ENCODE measurements at places on chromosomes 1 and 21.

DNA sequence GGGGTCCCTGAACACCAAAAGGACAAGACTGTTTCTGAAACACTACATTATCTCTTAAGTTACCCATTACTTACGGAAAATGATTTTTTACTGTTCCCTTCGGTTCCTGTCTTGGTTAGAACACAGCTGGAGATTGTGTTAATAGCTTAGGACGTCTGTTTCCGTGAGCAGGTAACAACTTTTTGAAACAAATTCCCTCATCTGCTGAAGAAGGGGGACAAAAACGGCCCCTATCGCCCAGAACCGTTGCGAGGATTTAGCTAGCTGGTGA, 67.8 kb downstream of the SLC35A3 start:
- DNase-seq = no peak

DNA sequence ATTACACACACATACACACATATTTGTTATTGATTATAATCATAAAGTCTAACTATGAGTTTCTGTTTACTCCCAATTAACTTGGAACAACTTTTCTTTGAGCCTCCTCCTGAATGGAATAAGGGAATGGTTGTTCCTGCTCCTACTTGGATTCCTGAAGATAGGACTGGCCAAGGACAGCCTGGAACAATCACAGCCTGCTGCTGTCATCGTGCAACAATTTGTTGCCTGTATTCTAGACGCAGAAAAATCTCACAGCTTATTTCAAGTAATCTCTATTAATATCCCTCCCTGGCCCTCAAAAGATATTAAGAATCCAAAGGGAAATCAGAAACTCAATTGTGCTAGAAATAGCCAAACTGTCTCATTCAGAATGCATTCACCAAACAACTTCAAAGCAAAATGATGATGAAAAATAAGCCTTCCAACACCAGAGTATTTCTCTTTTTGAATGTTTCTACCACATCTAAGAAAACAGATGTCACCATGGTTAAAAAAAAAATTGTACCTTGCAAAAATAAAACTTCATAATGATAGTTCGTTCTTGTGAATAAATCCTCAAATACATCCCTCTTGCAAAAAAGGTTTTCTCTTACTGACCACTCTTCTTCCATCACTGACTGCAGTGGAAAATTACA, 30.9 kb downstream of the RCAN1 start:
- DNase-seq = no peak

DNA sequence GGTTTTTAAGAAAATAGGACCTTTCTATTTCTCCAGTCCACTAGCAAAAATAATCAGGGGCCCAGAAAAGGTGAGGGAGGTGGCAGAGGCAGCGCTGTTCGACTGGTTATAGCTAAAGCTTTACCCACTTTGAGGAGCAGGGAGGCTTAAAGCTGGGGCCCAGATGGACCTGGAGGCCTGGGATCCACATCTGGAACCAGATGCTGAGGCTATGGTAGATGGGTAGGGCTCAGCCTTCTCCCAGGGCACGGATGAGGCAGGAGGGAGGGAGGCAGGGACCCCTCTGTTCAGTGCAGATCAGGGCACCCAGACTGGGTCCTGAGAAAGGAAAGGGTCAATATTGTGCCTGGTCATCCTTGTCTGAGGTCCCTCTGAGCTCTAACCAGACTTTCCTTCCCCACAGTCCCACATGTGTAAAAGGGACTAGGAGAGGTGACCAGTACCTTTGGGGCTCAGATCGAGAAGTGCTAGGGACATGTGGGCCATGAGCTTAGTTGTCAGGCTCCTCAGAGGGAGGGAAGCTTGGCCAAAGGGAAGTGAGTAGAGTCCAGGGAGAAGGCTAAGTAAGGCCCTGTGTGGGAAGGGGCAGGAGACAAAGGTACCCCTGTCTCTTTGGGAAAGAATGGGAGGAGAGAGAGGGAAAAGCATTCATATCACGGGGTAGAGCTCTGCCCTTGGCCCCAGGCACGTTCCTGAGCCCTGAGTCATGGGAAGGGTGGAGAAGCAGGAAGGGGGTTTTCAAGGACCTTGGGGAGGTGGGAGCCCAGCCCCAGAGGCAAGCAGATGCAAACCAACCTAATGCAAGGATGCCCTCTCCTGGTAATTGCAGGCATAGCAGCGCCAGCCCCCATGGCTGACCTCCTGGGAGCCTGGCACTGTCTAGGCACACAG, 15.4 kb downstream of the LMNA start:
- DNase-seq = peak; percentile 59

DNA sequence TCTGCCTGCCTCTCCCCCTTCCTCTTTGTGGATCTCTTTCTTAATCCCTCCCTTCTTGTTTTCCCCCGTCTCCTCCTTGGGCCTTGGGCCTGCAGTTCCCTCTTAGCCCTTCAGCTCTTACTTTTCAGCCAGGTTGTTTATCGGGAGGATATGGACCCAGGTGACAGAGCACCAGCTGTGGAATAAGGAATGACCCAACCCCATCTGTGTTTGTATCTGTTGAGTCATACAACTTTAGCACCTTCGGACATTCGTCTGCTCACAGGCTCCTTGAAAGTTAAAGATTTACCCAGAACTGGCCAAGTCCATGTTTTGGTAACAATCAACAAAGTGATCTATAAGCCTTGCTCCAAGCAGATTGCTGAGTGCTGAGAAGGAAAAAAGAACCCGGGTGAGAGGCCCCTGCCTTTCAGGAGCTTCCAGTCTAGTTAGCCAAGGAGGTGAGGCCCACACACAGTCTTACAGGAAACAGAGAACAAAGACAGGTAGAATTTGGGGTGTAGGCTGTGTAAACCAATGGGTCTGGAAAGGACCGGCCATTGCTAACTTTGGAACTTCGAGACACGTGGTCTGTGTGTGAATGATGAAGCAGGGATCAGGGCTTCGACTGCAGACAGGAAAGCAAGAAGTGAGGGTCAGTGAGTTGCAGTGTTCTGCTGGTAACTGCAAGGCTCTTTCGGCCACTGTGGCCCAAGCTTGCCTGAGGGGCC, 66.7 kb upstream of the F3 start:
- no peak for DNase-seq

DNA sequence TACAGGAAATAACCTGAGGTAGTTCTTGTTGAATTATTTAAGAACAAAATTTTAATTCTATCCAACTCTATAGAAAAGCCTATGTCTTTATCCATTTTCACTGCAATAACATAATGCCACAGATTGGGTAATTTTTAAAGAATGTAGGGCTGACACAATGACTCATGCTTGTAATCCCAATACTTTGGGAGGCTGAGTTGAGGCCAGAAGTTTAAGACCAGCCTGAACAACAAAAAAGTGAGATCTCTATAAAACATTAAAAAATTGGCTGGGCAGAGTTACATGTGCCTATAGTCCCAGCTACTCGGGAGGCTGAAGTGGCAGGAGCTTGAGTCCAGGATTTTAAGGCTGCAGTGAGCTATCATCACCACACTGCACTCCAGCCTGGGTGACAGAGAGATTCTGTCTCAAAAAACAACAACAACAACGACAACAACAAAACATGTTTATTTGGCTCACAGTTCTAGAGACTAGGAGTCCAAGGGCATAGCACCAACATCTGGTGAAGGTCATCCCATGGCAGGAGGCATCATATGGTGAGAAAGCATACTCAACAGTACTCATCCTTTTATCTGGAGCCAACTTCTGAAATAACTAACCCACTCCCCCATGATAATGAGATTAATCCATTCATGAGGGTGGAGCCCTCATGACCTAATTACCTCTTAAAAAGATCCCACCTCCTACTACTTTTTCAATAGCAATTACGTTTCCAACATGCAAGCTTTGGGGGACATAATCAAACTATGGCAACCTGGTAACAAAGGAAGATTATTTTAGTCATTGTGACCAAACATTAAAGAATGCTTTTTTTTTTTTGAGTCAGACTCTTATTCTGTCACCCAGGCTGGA, 59.6 kb downstream of the ABL2 start:
- no peak for DNase-seq

- DNase-seq = no peak
These were observed 221.4 kb downstream of the HLX start for GRCh38 chr1:221100611-221101010.

DNA sequence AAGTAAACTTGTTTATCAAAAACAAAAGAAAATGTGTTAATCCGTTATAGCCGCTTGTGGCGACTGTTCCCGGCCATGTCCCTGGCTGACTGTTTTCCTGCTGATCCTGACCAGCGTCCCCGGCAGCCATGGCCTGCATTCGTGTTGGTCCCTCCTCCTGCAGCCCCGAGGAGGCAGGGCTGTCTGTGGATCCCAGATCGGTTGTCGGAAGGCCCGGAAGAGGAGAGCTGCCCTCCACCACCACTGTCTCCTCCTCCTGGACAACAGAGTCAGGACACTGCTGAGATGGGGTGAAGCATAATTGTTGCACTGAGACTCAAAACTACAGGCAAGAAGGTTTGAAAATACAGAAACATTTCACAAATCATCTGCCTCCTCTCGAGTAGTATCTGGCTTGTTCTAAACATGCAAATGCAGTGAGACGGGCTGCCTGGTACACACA, 3.6 kb upstream of the MXRA8 start:
- DNase-seq = no peak

DNA sequence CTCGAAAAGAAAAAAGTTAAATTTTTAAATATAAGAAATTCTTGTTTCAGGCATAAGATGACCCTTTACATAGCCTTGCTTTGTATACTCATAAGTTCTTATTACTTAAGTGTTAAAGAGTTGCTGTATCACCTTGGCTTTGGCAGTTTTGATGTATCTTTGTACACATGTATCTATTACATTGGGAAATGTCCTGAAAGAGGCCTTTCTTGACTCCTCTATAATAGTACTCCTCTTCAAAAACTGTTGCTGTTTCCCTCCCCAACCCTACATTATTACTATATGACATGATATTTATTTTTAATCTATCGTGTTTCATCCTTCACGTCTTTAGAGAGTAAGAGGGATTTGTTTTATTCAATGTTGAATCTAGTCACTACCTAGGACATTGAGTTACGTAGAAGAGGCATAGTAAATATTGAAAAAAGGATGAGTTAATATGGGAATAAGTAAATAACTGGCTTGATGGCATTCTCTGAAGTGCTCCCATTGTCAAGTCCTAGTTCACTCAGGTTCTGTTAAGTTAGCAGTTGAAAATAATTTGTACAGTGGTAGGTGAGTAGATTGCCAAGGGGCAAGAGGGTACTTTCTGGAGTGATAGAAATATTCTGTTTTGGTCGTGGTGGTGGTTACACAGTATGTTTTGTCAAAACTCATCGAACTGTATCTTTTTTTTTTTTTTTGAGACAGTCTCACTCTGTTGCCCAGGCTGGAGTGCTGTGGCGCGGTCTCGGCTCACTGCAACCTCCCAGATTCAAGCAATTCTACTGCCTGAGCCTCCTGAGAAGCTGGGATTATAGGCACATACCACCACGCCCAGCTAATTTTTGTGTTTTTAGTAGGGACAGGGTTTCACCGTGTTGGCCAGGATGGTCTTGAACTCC, 8.2 kb downstream of the THRAP3 start:
- no peak for DNase-seq

GRCh38 chr1:224864006-224864405, 65.5 kb upstream of the DNAH14 start:
- DNase-seq = no peak

DNA sequence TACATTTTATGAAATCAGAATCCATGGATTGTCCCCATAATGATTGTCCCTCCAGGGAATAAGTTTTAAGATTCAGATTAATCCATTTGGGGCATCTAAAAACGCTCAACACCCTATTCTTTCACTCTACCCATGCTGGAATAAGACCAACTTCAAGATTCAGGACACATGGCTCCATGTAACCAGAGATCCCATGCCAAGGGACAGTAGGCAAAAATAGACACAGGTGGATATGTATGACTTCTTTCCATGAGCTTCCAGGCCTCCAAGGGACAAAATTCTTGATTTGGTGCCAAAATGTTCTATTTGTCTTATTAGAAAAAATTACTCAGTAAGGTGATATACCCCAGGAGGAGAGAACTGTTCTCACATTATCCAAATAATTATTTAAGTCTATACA, 178.8 kb downstream of the NRIP1 start:
- DNase-seq = no peak

DNA sequence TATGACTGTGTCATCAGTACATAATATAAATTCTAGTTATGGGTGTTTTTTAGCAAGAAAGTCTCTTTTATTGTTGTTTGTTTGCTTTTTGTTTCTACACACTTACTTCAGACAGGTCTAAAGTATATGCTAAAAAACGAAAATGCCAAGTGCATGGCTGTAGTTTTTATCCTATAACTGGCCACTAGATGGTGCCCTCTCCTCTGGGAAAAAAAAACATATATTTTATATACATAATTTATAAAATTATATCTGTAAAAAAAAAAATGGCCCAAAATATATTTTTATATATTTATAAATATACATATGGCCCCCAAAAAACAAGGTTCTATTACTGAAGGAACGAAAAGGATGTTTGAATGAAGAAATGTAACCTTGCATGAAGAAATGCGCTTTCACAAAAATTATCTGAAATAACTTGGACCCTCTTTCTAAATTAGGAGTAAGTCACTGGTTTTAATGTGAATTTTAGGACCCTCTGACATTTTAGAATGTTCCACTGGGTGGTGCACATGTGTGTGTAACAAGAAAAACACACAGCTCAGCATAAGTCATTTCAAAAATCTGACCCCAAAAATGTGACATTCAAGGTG, 93.5 kb downstream of the TTLL7 start:
- no peak for DNase-seq

DNA sequence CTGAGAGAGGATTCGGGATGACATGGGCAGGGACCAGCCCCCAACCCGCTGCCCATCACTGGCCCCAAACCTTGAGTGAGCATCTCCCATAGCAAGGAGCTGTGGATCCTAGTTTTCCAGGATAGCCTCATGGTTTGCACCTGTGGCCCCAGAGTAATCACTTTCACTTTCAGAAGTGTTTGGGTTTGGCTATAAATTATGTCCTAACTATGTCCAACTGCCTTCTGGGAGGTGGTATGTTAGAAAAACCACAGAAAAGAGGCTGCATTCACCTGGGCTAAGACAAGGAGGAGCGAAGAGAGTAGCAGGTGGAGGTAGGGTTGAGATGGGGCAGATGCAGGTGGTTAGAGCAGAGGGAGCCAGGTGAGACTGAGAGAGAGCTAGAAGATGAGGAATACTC, 19.4 kb upstream of the CLIC6 start:
- no peak for DNase-seq

GRCh38 chr21:40200946-40201345, 333.7 kb downstream of the PCP4 start:
- no peak for DNase-seq

DNA sequence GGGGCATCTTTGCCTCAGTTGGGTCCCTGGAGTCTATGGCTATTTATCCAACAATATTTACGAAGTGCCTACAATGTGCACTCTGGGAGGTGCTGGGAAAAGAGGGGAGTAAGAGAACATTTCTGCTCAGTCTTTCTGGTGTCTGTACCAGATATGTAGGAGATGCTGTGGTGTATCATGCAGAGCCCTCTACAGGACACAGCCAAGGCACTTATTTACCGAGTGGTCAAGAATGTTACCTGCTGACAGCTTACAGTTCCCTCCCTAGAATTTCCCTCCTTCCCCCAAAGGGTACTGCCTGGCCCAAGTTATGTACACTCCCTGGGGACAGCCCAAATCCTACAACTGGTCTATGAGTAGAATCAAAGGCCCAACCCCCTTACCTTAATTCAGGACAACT, 177.7 kb downstream of the C1orf94 start:
- DNase-seq = no peak
